ENCODE measurements at places on chromosomes 12 and 14.

DNA sequence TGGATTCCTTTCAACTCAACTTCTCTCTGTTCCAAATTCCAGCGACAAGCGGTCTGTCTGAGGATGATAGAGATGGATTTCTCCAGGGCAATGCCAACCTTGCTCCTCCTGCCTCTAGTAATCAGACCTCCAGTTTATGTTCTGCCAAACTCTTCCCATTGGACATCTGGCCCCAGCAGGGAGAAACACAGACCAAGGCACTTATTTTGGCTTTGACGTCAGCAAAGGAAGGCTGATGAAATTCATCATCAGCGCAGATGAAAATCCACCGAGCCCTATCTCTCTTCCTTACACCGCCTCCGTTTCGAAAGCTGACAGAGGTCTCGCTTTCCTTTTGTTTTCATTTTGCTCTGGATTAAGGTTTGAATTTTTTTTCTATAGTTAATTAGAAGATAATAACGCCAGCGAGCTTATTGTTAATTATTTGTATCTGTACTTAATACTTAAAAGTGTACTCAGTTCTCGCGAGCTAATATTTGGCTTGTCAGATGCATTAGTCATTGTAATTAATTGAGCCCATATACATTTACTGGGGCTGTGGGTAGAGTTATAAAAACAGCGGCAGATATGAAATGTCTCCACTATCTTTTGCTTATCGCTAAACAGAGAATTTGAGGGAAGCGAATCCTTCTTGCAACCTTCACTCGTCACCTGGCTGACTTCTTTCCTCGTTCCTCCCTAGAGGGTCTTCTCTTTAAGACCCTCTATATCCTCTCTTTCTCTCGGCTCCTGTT is 35.9 kb upstream of the MED13L start:
- DNase-seq: no peak

- no peak for DNase-seq
Measured at GRCh38 chr14:23365036-23365731, at the start of gene EFS. Gene EFS, minus strand, starts transcription at chr14:23365172. Its CDS starts 147 bp downstream, at chr14:23365025.

DNA sequence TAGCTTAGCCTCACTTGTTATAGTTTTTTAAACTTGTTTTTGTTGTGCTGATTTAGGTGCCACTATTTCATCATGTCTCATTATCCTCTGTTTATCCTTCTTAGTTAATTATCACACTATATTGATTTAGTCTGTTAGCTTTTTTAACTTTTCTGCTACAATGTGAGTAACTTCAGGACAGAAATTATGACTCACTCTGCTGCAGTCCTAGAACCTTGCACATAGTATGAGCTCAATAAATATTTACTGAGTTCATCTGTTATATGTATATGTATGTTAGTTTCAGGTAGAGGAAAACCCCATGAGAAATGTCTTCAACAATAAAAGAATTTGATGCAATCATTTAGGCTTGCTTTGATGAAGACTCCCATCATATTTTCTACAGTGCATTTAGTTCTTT is 224.3 kb upstream of the NAV3 start:
- DNase-seq: no peak

GRCh38 chr12:104006929-104007328 is 41.3 kb downstream of the TDG start:
- DNase-seq: no peak

- DNase-seq: no peak
Measured at GRCh38 chr12:96810477-96810876, 96.6 kb upstream of the NEDD1 start.

All from stimulated activated CD8-positive, alpha-beta memory T cell treated with anti-CD3 and anti-CD28 coated beads, Interleukin-2, amount 100 ng/mL, for 1 hour (primary cell).